ENCODE measurements at places on chromosomes 6 and 20.
A peak's percentile ranks its signal among the peaks of the same experiment; 100 is the strongest.

DNA sequence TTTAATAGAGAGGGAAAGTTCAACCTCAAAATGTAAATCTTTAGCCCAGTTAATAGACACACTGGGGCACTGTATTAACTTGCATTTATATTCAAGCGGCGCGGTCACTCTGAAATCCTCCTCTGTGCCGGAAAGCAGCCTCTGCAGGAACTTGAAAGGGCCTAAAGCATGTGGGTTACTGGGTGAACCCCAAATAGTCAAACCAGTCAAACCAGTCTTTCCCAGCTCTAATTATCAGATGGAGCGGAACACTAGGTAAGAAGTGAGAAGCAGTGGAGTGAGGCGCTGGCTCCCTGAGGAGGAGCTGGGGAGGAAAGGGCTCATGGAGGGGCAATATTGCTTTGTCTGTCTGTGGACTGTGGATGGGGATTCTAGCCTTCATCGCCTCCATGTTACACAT is 531.3 kb downstream of the QKI start:
- no peak for DNase-seq

- no peak for DNase-seq
Observed at GRCh38 chr6:4108561-4109093, 26.7 kb downstream of the ECI2 start.

DNA sequence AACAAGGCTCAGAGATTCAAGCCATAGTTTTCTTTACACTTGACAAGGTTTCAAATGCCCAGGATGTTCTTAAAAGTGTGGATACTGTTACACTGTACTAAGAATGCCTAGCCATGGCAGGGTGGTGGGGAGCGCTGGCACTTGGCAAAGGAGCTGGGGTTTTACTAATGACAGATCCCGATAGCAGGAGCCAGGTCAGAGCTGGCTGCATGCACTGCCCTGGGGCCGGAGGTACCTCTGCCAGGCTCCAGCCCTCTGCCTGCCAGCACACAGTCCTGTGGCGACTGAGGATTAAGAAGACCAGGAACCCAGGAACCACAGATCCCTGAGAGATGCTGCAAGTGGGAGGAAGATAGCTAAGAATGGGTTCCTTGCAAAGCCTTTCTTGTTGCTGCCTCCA is 260.3 kb downstream of the ALDH8A1 start:
- DNase-seq, result no peak

GRCh38 chr6:13203145-13203544 is 125.2 kb downstream of the TBC1D7 start:
- DNase-seq, result no peak

- DNase-seq, result no peak
Observed at GRCh38 chr20:63745424-63745805, 5.8 kb downstream of the SLC2A4RG start.

GRCh38 chr20:63215101-63216040 is 560 bp downstream of the YTHDF1 start:
- peak; percentile 30 for DNase-seq

- no peak for DNase-seq
Observed at GRCh38 chr6:143018955-143019354, 41.7 kb upstream of the AIG1 start.

- DNase-seq, result no peak
Observed at GRCh38 chr6:41053041-41053440, at the start of gene APOBEC2. APOBEC2 (plus strand) TSS chr6:41053202; CDS start chr6:41053348, 146 bp downstream.

- DNase-seq, result peak; percentile 3
Observed at GRCh38 chr6:36329798-36330291, 6.8 kb downstream of the BNIP5 start.

All from NCI-H1092 treated with DMSO at 0.1 percent for 48 hours (cell line).